OCI-M1 (cell line): ENCODE measurements at places on chromosomes 3 and 15.
A peak's percentile ranks its signal among the peaks of the same experiment; 100 is the strongest.

GRCh38 chr3:16284633-16285032 lies 19.6 kb downstream of the OXNAD1 start:
- no peak for DNase-seq

GRCh38 chr15:66484539-66485112 lies 12.9 kb downstream of the SNAPC5 start:
- no peak for DNase-seq

DNA sequence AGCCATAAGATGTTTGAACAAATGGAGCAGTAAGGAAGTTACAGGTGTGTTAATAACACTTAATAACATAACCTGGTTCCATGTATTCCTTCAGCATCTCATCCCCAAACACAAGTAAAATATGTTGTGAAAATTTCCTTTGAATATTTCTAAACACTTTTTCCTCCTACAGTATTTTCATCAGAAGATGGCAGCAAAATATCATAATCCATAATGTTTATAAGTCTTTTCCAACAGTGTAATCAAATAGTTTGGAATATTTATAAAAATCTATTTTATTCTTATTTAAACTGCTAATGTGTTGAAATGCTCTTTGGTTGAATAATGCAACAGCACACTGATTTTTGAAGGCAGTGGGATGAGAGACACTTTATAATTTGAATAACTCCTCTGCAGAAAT lies 1020.5 kb downstream of the OTOL1 start:
- no peak for DNase-seq

- no peak for DNase-seq
Measured at GRCh38 chr15:93771196-93772030, 459.9 kb upstream of the MCTP2 start.

- no peak for DNase-seq
Measured at GRCh38 chr15:87528873-87529272, 727.7 kb downstream of the NTRK3 start.

GRCh38 chr15:100842756-100843730 lies 36.6 kb upstream of the ALDH1A3 start:
- DNase-seq: peak; percentile 23

- no peak for DNase-seq
Measured at GRCh38 chr15:35256551-35256950, 171.5 kb upstream of the NANOGP8 start.

DNA sequence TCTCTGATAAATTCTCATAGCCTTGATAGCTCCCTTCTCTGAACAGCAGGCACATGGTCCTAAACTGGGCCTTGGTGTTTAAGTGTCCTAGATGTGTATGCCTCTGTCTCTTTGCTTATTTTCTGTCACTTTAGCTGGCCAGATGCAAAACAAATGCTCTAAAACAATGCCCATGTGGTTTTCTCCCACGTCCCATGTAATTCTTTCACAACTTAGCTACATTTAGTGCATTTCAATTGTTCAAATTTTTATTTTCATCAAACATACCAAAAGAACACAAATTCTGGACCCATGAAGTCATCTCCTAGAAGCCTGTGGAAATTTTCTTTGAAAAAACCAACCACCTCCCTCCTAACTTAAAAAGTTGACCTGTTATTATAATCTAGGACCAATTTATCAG lies 491.3 kb upstream of the AGTR1 start:
- no peak for DNase-seq

DNA sequence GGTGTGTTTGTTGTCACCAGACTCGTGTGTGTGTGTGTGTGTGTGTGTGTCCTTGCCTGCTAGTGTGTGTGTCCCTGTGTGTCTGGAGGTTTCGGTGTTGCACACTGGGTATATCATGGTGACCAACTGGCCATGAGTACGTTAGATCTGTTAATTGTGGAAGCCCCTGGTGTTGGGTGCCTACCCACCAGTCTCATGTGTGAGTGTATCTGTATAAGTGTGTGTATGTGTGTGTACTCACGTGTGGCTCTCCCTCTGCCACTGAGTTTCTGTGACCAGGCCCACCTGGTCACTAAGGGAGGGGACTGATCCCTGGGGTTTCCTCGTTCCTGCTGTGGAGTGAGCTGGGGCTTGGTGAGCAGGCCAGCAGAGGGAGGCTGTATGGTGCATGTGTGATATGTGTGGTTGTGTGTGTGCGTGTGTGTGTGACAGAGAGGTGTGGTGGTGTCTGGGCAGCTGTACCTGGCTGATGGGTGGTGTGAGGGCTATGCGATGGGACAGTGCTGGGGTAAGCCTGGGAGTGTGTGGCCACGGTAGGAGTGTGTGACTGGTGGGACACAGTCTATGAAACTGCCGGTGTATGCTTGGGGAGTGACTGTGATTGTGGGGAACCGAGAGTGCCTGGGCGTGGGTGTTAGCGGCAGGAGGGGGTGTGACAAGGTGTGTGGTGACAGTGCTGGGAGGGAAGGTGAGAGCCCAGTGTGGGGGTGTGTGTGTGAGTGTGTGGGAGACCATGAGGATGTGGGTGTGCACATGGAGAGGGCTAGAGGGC lies 1.8 kb downstream of the PRKCD start:
- DNase-seq: no peak

- no peak for DNase-seq
Measured at GRCh38 chr3:187942658-187943241, 197.5 kb upstream of the BCL6 start.

GRCh38 chr15:74228723-74229081 lies 7.4 kb upstream of the CCDC33 start:
- DNase-seq: no peak

GRCh38 chr3:195809291-195809785 lies 2.4 kb downstream of the MUC4 start:
- DNase-seq: no peak

DNA sequence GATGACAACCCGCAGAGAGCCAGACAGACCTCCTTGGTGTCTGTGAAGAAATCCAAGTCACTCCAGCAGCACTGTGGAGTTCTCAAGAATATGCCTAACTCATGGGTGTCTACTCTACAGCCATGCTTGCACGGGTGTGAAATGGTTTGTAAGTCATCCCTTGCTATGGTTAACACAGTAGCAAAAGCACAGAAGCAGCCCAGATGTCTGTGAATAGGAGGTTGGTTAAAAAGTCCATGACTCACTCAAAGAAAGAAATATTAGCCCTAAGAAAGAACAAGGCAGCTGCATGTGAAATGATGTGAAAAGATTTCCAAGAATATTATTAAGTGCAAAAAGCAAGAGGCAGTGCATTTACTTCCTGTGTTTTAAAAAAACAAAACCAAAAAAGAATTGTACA lies 12.1 kb upstream of the LIMD1 start:
- DNase-seq: no peak

- DNase-seq: no peak
Measured at GRCh38 chr15:79121571-79121970, 31.0 kb upstream of the RASGRF1 start.

- no peak for DNase-seq
Measured at GRCh38 chr15:70251246-70251990, 153.7 kb upstream of the TLE3 start.

- no peak for DNase-seq
Measured at GRCh38 chr15:29037997-29038705, 152.4 kb downstream of the APBA2 start.

DNA sequence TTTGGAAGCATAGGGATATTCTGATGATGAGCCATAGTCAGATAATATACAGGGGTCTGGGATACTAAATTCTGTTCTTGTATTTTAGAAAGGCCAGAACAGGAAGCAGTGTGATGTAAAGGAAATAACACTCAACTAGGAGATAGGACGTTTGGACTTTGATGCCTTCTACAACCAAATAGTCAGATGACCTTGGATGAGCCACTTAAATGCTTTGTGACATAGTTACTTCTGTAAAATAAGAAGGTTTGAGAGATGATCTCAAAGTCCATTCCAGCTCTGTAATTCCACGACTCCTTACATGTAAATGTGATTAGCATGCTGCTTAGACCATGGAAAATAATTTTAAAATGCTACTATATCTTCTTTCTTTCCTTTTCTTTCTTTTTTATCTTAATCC lies 29.5 kb upstream of the CCDC54 start:
- peak; percentile 54 for DNase-seq

DNA sequence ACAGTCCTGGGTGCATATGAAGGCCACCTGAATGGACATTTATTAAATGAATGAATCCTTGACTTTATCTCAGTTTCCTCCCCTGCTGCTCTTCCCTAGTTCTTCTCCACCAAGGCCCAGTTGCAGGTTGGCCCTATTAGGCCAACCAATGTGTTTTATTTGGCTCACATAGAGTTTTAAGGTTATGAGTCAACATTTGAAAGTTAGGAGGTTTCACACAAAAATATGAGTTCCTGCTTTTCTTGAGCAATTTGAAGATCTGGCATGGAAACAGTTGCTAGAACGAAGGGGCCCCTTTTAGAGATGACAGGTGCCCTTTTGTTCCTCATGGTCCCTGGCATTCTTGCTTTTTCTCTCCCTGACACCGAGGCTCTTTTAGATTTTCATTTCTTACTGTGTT lies 83.0 kb upstream of the PDZRN3 start:
- no peak for DNase-seq

GRCh38 chr3:45677033-45677446 lies 12.2 kb upstream of the SACM1L start:
- no peak for DNase-seq

- DNase-seq: peak; percentile 44
Measured at GRCh38 chr3:149771652-149772271, 19.5 kb upstream of the COMMD2 start.

- no peak for DNase-seq
Measured at GRCh38 chr3:57737840-57738239, 18.3 kb upstream of the SLMAP start.

DNA sequence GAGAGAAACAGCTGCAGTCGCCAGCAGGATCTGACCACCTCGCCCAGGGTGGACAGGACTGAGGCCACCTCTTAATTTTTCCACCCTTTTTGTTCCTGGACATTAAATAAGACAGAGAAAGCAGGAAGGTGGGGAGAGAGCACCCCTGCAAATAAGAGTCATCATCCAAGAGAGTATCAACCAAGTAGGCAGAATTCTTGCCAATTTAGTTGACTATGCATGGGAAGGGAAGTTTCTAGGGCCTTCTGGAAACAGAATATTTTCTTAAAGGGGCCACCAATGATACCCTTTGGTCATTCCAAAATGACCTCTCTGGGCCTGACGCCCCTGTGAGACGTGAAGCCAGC lies 136.2 kb downstream of the TJP1 start:
- no peak for DNase-seq

GRCh38 chr15:85141726-85142125 lies 160.1 kb downstream of the PDE8A start:
- DNase-seq: no peak

GRCh38 chr3:183466575-183466974 lies 38.2 kb upstream of the MCF2L2 start:
- no peak for DNase-seq
